Omental fat pad (tissue), 4 donors: ENCODE measurements at places on chromosomes 13 and 19.

DNA sequence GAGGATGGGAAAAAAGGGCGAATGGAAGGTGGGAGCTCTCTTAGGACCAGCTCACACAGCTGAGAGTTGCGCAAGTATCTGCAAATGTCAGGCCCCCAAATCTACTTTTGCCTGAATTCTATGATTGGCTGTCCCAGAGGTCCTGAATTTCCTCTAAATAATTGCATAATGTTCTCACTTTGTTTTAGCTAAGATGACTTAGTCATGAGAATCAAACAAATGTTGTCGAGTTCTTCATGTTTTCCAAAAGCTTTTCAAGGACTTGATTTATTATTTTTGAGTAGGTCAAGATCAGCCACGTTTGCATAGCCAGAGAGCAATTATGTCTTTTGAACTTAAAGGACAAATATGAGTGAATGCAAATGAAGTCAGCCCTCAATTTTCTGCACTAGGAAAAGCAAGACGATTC lies 246.6 kb upstream of the MAB21L1 start:
- no peak for DNase-seq

DNA sequence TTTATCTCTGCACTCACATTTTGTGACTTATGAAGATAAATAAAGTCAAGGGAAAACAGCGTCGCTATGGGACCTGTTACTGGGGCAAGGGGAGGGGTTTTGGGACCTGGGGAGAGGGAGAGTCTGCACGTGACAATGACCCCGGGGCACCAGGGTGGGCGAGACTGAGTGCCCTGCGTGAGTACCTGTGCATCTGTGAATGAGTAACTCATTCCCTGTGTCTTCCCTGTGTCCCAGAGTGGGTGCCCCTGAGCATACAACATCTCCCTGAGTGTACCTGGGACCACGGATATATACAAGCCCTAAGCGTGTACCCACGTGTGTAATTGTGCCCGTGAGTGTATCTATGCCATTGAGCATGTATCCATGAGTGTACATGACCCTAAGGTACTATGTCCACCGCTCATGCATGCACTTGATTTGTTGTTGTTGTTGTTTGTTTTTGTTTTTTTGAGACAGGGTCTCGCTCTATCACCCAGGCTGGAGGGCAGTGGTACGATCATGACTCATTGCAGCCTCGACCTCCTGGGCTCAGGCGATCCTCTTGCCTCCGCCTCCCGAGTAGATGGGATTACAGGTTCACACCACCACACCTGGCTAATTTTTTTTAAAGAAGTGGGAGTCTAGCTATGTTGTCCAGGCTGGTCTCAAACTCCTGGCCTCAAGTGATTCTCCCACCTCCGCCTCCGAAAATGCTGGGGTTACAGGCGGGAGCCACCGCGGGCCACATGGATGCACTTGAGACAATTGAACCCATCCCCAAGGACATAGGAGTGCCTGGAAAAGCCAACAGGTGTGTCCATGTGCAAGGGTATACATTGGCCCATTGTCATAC lies 645 bp upstream of the TRAPPC5 start:
- DNase-seq, result no peak

DNA sequence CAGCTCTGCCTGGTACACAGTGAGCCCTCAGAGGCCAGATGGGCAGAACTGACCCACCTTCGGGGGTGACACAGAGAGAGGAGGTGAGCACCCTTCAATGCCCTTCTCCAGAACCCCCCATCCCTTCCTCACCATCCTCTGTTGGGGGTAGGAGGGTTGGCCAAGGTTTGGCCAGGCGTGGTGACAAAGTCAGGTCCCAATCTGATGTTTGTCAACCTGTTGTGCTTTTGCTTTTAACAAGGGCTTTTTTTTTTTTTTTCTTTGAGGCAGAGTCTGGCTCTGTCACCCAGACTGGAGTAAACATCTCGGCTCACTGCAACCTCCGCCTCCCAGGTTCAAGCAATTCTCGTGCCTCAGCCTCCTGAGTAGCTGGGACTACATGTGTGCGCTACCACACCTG lies 7.3 kb downstream of the PTGIR start:
- DNase-seq, result no peak

DNA sequence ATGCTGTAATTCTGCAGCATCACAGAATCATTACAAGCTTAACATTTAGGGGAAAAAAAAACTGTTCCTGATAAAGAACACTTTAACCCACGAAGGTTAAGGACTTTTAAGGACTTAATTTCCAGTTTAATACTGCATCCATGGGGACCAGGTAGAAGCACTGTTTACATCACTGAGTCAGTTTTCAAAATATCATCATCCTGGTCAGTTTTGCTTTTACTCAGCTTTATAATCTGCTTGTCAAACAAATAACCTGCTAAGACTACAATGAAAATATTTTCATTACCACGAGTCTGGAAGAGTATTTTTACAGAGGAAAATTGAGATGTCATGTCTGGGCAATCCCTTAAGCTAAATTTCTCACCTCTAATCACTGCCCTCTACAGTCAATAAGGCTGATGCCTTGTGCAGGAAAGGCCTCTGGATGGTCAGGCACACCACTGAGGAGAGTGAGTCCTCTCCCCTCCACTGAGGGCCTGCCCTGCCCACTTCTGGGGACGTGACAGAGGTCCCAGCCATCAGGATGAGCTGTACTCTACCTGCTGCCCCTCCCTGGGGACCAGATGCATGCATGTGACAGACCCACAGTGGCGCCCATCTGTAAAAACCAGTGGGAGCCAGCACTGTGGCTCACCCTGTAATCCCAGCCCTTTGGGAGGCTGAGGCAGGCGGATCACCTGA lies 31.0 kb downstream of the FOXO1 start:
- DNase-seq, result no peak

- no peak for DNase-seq
Observed at GRCh38 chr19:825897-826644, 1.6 kb upstream of the AZU1 start.

DNA sequence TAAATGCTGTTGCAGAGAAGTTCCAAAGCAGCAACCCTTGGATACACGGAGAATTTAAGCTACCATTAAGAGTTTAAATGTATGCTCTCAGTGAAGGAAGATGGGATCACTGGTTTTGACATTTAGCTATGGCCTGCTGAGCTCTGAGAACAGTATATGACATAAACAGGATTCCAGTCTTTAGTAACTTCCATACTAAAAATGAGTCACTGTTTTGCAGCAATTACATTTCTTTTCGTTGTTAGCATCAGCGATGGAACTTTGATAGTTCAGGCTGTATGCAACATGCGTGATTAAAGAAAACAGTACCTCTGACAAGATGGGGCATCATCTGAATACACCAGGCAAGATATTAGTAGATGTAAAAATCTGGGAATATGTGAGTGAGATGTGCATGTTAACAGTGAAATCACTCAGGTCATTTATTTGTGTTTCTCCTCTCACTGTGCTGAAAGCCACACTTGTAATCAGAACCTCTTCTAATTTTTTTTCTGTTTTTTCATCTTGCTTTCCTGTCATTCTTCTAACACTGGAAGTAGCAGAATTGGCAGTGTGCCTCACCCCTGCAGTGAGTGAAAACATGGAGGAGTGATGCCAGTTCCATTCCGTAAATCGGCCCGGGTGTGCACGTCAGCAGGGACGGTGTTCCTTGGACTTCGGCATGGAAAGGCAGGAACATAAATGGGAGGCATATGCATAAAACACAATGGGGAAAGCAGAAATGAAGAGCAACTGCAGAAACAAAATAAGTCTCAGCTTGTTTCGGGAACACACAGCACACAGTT lies 361.5 kb downstream of the OXGR1 start:
- DNase-seq, result no peak

- no peak for DNase-seq
Observed at GRCh38 chr13:50250401-50250800, 235.2 kb downstream of the KCNRG start.

- DNase-seq, result no peak
Observed at GRCh38 chr19:47028195-47028601, 8.6 kb downstream of the NPAS1 start.
